Lung (tissue), 17 donors: ENCODE measurements at places on chromosomes 2 and 18. TPM values are rescaled to one million over a fixed set of nuclear protein-coding genes. Genes with fewer than 3 reads are reported as not detected.

- DNase-seq, result no peak
Measured at GRCh38 chr2:219086196-219086595, 25.5 kb upstream of the IHH start.

DNA sequence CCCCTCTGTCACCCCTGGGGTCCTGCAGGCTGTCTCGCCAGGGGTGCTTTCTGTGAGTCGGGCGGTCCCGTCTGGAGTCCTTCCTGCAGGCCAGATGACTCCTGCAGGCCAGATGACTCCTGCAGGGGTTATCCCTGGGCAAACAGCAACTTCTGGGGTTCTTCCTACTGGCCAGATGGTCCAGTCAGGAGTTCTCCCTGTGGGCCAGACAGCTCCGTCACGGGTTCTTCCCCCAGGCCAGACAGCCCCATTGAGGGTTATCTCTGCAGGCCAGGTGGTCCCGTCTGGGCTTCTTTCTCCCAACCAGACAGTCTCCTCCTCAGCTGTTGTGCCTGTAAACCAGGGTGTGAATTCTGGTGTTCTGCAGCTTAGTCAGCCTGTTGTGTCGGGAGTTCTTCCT is 27.6 kb downstream of the ADNP2 start:
- no peak for DNase-seq

- DNase-seq, result no peak
Measured at GRCh38 chr2:16249246-16250055, 309.1 kb downstream of the MYCN start.

OR6B3 gene
- polyA plus RNA-seq, result not detected

YES1 gene
- polyA plus RNA-seq, result 26.6 TPM

- DNase-seq, result no peak
Measured at GRCh38 chr2:27962006-27962405, 71.5 kb downstream of the BABAM2 start.

NCKAP5 gene
- polyA plus RNA-seq, result 2.3 TPM

DNA sequence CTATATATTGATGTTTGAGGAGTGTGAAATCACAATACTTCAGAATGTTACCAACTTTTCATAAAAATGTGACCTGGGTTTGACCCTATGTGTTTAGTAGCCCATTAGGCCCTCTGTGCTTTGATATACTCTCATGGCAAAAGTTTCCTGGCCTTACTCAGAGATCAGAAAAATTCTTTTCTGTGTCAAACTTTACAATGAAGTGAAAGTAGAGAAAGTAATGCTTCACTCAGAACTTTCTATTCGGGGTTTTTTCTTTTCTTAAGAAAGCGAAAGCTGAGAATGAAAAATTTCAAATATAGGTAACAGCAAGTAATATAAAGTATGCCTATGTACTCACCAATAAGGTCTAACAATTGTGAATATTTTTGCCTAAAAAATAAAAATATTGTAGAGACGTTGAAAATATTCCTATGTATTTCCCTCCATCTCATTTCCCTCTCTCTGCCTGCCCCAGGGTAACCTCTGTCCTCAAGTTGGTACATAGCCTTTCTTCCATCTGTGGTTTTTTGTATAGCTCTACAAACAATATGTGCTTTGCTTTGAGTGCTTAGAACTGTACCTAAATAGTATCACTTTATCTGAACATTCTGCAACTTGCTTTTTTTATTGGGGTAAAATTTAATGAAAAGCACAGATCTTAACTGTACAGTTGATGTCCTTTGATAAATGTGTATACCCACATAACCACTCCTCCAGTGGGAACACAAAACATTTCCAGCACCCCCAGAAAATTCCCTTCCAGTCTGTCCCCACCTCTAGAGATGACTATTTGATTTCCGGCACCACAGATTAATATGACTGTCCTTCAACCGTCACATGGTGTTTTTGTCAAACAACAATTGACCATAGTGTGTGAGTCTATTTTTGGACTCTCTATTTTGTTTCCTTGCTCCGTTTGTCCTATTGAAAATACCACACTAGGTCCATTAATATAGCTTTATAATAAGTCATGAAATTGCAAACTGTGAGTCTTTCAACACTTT is 10.3 kb upstream of the ACKR3 start:
- DNase-seq, result no peak

ASB18 gene
- not detected for polyA plus RNA-seq

- DNase-seq, result no peak
Measured at GRCh38 chr2:20193185-20193584, 31.7 kb downstream of the SDC1 start.

POU3F3 gene
- polyA plus RNA-seq, result not detected

GALNT13 gene
- polyA plus RNA-seq, result 0.57 TPM
